Hematopoietic multipotent progenitor cell treated with erythropoietin and hydrocortisone succinate and interleukin-3 and kit ligand, for 6 days (in vitro differentiated cells): ENCODE measurements at places on chromosomes 4 and X.
A peak's percentile ranks its signal among the peaks of the same experiment; 100 is the strongest.

- no peak for DNase-seq
Observed at GRCh38 chr4:25013756-25014661, 16.7 kb downstream of the LGI2 start.

DNA sequence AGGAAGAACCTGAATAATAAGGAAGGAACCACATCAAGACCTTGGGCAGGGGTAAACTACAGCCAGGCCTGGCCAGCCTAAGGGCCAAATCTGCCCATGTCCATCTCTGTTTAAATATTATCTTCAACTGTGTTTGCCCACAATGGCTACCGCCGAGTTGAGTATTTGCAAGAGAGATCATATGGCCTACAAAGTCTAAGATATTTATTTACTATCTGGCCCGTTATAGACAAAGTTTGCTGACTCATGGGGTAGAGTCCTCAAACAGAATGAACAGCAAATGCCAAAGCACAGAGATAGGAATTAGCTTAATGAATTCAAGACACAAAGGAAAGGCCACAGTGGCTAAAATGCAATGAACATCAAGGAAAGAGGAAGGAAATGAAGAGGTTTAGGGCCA, 44.8 kb downstream of the RPS6KA3 start:
- peak; percentile 63 for DNase-seq

- DNase-seq: no peak
Observed at GRCh38 chr4:19227701-19228100, 1024.0 kb upstream of the SLIT2 start.

DNA sequence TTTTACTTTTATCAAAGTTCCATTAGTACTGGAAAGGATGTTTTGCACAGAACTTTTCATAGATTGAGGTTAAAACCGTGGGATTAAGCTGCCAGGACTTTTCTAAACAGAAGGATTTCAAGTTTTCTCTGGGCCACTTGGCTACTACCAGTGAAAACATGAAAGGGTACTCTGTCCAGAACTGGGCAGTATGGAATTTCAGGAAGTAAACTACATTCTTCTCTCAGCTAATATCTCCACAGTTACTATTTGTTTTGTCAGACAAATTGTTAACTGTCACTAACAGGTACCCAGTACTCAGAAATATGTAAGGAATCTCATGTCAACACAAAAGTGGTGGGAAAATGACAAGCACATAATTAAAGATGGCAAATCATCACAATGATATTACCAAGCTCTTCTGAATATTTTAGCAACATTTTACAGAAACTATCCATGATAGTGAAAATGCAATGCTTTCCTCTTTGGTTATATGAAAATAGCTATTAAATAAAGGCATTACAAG, 454.4 kb downstream of the C4orf33 start:
- no peak for DNase-seq

- DNase-seq: no peak
Observed at GRCh38 chrX:1464041-1464970, 11.6 kb upstream of the ASMTL start.

DNA sequence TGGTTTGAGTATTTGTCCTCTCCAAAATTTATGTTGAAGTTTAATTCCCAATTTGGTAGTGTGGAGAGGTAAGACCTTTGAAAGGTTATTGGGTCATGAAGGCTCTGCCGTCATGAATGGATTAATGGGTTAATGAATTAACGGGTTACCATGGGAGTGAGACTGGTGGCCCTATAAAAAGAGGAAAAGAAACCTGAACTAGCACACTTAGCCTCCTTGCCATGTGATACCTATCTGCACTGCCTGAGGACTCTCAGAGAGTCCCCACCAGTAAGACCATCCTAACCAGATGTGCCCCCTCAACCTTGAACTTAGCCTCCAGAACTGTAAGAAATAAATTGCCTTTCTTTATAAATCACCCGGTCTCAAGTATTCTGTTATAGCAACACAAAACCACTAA, 39.3 kb downstream of the PAGE1 start:
- no peak for DNase-seq

- no peak for DNase-seq
Observed at GRCh38 chrX:2769615-2770014, 17.8 kb downstream of the XG start.

DNA sequence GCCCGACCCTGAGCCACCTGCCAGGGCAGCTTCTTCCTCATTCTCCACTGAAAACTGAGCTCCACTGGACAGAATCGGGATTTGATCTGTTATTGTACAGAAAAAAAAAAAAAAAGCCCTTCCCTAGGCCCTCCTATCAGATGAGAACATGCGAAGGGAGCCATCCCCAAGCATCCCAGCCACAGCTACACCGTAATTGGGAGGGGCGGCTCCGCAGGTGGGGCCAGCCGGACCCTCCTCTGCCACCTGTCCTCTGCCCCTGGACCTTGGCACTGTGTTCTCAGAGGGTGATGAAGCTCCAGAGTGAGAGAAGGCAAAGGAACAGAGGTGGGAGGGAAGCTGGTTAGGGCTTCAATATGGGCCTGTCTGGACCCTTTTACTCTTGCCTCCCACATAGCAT, 240.0 kb upstream of the PSAPL1 start:
- DNase-seq: no peak

- peak; percentile 57 for DNase-seq
Observed at GRCh38 chrX:130916636-130917422, 13.8 kb upstream of the ENOX2 start.

GRCh38 chrX:11597479-11597878, 68.2 kb downstream of the ARHGAP6 start:
- DNase-seq: no peak

- no peak for DNase-seq
Observed at GRCh38 chr4:86927843-86928395, 6.9 kb upstream of the AFF1 start.

DNA sequence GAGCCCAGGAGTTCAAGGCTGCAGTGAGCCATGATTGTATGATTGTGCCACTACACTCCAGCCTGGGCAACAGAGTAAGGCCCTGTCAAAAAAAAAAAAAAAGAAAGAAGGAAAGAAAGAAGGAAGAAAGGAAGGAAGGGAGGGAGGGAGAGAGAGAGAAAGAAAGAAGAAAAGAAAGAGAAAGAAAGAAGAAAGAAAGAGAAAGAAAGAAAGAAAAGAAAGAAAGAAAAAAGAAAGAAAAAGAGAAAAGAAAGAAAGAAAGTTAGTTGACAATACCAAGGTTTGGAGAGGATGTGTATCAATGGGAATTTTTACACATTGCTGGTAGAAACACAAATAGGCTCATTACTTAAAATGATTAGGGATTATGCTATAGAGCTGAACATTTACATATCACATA, 19.8 kb downstream of the RADX start:
- DNase-seq: no peak

DNA sequence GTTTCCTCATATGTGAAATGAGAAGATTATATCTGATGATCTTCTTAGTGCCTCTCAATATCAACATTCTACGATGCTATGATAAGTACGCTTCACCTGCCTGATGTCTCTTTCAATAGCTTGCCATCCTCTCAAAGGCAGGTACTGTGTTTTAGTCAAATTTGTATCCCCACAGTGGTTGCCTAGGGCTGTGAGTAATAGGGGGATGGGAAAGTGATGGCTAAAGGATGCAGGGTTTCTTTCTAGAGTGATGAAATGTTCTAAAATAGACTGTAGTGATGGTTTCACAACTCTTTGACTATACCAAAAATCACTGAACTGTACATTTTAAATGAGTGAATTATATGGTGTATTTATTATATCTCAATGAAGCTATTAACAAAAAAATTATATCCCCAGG, 142.8 kb downstream of the HS6ST2 start:
- DNase-seq: no peak

DNA sequence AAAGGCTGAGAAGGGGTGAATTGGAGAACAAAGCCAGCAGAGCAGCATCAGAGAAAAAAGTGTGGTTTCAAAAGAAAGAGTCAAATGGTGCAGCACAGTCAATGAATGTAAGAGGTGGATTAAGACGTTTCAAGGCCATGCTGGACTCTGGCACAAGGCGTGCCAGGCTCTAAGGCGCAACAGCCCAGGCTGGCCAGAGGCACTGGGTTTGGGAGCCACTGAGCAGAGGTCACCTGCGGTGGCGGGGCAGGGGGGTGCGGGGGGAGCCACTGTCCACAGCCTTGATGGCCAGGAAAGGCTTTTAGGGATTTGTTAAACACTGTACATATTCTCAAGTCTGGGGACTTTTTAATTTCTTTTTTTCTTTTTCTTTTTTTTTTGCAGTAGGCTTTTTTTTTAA, 222.5 kb upstream of the FAT1 start:
- DNase-seq: no peak

DNA sequence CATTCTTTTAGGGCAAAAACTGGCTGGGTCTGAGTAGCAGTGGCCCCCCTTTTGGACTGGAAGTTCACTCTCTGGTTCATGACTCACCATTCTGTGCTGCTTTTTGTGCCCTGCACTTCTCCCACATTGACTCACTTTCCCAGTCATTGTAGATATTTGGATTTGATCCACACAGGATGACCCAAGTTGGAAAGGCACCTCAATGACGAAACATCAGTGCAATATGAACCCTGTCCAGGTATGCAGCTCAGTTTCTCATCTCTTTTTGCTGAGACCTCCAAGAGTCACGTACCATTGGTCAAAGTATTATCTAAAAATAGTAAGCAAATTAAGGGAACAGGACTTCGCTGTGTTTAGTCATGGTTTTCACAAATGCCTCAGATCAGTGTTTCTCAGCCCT, 92.7 kb downstream of the CBLL2 start:
- DNase-seq: no peak

DNA sequence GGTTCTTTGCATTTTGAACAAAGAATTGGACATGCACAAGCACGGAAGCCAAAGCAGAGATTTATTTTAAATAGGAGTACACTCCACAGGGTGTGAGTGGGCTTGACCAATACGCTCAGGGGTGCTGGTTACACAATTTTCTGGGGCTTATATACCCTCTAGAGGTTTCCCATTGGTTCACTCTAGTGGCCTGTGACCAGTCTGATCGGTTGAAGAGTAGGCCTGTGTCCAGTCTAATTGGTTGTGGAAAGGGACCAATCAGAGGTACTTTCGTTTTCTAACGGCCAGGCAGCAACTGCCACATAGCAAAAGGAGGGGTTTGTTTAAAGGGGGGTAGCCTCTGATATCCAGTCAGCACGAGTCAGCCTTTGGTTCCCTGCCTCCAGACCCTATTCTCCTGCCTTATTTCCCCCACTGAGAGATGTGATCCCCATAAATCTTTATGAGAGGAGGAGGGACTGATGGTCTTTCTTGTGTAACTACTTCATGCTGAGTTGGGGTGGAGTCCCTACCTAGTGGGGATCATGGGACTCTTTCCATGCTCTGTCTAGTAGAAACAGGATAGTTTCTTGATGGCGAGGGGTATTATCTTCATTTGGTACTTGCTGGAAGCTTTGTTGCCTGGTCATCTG, 11.3 kb upstream of the AREG start:
- DNase-seq: no peak
